Muscle of leg (tissue), 16 donors: ENCODE measurements at places on chromosomes 2 and 18. TPM values are rescaled to one million over a fixed set of nuclear protein-coding genes. Genes with fewer than 3 reads are reported as not detected.
A peak's percentile ranks its signal among the peaks of the same experiment; 100 is the strongest.

DNA sequence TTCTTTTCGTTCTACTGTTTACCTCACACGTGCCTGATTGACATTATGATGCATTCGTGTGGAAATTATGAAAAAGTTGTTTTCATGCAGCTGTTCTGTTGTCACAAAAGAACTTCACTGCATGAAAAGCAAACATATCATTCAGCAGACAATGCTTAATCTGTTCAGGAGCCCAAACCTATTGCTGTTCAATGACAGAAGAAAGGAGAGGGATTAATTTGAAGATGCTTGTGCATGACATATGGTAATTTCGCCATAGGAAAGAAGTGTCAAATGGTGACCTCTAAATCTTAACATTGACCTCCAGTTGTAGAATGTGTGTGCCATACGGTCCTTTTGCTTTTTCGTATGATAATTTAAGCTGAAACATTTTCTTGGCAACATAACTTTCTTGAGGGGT, 124.5 kb downstream of the WDR7 start:
- DNase-seq, result no peak

DNA sequence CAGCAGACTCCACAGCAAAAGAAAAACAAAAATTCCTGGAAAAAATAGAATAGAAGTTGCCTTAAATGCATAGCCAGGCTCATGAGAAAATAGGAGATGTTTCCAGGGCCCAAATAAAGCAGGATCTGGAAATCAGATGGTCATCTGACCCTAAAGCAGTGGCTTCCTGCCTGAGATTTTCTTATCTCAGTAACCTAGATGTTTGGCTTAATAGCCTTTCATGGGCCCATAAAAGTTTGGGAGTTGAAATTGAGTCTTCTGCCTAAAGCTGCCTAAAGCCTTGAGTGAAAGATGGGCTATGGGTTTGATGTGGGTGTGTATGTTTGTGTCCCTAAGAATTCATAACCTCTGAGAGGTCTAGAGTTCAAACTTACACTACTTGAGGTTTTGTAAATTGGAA, 149.1 kb downstream of the ANTXR1 start:
- no peak for DNase-seq

- DNase-seq, result peak; percentile 96
These were observed 3.9 kb upstream of the SPRED2 start for GRCh38 chr2:65436169-65436823.

GRCh38 chr2:232600053-232600773, 33.2 kb upstream of the EFHD1 start:
- DNase-seq, result peak; percentile 73

DNA sequence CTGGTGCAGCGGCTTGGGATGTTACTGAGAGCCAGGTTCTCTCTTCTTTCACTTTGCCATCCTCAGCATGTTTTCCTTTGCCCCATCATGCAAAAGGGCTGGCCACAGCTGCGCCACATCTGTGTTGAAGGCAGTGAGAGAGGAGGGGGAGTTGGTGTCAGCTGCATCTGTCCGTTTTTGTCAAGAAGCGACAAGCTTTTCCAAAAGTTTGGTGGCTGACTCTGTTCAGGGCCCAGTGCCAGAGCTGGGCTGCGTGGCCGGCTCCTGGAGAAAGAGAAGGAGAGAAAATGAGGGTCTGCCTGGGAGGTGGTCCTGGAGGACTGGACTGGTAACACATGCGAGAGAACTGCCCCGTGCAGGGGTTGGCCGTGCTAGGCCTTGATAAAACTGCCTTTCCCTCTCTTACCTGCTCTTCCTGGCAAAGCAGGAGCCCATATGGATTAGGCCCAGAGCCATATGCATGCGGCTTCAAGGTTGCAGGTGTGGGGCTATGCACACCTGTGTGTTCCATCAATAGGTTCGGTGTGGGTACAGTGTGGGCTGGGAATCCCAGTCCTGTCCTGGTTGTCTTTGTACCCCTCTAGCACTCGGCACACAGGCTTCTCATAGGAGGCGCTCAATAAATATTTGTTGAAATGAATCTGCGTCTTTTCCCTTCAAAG, 9.0 kb downstream of the RNF144A start:
- DNase-seq, result peak; percentile 84

DNA sequence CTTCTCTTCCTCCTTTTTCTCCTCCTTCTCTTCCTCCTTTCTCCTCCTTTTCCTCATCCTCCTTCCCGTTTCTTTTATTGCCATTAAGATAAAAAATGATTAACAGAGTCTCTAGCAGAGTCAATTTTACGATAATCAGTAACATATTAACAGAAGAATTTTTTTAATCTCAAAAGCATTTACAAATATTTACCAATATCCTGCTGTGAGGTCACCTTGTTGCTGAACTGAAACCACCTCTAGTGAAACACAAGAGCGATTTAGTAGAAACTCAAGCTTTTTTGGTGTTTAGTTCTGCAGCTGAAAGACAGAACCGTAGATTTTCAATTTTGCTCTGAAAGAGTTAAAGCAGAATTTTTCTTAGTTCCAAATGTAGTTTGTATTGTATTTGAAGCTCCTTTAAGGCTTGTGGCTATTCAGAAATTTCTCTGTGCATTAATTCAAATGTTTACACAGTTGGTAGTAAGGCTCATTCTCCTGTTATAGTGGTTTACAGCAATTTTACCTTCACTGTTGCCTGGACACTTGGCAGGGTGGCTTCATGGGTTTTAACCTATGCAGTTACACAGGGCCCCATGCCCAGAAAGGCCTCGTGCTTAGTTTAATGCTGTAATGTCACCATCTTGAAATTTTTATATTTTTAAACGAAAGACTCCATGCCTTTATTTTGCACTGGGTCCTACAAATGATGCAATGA, 1106.6 kb upstream of the FAM98A start:
- DNase-seq, result no peak

- DNase-seq, result no peak
These were observed 1922.3 kb upstream of the CELF4 start for GRCh38 chr18:39487932-39488331.

DNA sequence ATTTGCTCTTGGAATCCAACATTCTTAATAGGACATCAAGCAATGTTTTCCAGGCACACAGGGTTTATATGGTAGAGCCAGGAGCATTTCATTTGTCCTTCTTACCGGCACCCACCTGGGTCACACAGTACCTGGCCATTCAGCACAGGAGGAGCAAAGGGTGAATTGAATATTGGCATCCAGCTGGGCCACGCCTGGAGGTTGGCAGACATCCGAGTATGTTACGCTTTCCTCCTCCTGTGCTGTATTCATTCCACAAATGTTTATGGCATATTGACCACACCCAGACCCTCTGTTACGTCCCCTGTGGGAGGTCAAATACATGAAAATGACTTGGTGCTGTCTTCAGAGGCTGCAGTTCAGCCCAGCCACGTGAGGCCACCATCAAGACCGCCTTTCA, 206.2 kb downstream of the RTP5 start:
- no peak for DNase-seq

DNA sequence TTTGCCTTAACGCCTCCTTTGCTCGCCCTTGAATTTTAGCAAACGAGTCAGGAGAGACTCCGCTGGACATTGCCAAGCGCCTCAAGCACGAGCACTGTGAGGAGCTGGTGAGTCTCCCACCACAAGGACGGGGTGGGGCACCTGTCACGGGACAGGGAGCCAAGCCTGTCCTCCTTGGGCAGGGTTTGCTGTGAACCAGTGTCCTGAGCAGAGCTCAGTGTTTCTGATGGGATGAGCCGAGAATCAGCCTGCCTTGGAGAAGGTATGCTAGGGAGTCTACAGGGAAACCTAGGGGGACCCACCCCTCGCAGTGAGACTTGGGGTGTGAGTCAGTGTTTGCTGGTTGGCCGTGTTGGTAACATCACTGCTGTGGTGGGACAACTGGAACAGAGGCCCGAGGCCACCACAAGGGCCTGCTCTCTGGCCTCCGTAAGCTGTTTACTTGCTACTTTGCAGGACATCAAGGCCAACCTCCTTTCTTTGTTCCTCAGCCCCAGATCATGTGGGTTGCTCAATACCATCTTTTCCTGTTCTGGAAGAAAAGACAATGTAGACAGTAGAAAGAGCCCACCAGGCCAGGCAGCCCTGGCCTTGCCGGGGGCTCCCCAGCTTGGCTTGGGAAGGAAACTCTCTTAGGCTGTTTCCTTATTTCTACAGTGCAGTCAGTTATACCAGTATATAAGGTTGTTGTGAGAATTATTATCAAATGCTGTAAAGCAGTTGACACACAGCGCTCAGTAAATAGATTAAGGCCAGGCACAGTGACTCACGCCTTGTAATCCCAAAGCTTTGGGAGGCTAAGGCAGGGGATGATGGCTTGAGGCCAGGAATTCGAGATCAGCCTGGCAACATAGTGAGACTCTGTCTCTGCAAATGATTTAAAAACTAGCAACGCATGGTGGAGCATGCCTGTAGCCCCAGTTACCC, 42.4 kb downstream of the ITGB1BP1 start:
- DNase-seq, result peak; percentile 68

DNA sequence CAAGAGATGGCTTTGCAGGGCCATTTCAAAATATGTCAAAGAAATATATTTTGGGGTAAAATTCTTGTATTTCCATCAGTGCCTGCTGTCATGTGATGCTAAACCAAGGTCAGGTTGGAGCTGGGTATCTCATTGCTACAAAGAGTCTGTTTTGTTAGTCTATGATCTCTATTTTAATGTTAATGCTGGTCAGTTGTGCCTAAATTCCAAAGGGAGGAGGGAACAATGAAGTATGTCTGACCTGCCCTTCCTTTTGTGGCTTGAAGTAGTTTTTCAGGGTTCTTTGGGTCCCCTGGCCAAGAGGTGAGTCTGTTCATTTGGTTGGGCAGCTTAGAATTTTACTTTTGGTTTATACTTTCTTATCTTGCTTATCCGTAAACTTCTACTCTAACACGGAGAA, 61.6 kb upstream of the DYNAP start:
- no peak for DNase-seq

GRCh38 chr2:217413193-217413592, 553.3 kb upstream of the TNP1 start:
- no peak for DNase-seq

GRCh38 chr2:114862243-114862642, 419.8 kb downstream of the DPP10 start:
- DNase-seq, result no peak

DNA sequence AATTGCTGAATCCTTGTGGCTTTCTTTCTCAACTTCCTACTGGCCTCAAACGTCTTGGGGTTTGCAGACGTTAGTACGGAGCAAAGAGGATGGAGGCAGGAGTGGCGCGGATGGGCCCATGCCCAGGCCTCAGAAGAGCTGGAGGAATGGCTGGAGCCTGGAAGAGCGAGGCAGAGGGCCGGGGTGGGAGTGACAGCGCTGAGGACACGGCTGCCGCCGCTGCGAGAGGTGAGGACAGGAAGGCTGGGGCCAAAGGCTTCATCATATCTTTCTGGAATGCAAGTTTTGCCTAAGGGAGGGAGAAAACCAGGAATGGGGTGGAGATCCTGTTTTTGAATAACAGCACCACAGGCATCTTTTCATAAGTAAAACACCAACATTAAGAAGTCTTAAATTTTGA, 178.5 kb upstream of the SESTD1 start:
- no peak for DNase-seq

GRCh38 chr2:11805920-11806319, 59.5 kb downstream of the LPIN1 start:
- DNase-seq, result no peak

GRCh38 chr18:21191596-21192307, 50.3 kb upstream of the GREB1L start:
- peak; percentile 38 for DNase-seq

DNA sequence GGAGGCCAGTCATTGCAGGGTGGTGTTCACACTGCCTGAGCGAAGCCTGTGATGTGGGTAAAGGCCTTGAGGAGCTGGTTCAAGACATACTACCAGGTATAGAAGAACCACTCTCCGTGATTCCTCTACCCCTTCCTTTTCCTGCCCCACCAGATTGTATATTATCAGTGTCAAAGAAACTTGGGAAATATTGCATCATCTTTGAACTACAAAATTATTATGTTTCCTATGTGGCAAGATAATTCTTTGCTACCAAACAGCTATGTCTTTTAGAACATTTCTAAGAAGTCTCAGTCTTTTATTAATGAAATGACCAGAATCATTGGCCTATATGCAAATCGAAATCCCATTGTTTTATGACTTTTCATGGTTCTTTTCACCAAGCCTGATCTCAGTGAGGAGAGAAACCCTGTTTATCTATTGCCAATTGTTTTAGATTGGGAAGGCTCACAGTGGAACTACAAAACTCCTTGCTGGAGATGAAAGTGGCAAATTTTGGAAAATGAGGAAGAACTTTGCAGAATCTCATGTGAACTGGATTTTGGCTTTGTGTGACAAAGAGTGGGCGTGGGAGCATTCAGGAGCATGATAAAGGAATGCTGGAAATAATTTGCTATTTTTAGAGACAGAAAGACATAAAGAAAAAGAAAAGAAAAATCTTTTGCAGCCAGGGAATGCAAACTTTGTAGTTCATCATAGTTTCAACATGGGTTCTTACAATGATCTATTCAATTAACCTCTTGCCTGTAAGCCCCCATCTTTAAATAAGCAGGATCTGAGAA, 286.9 kb downstream of the INSIG2 start:
- DNase-seq, result peak; percentile 10

- peak; percentile 98 for DNase-seq
These were observed 66.1 kb downstream of the COLEC12 start for GRCh38 chr18:434410-434809.

GRCh38 chr2:122081751-122082150, 326.3 kb downstream of the TSN start:
- no peak for DNase-seq

DNA sequence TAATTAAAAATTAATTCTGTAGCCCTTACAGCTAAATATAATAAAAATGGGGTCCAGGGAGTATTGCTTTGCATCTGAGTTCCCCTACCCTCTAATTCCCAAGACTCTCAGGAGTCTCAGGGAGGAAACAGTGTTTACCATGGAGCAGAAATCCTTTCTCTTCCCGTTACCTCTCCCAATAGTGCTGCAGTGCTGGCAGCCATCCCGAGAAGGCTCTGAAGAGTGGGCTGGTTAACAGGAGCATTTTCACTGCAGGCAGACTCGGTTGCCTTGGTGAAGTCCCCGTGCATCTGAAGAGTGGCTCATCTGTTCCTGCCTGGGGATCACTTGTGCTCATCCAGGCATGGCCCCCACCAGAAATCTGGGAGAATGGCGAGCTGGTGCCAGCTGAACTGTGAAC, 41.8 kb upstream of the TMEM178A start:
- peak; percentile 82 for DNase-seq

The COL5A2 gene
- total RNA-seq, result 787 TPM

The KCNF1 gene
- total RNA-seq, result 2.0 TPM

The SERPINB12 gene
- 0.62 TPM for total RNA-seq

The CD8A gene
- total RNA-seq, result 0.09 TPM

The WDCP gene
- 11.3 TPM for total RNA-seq

The IL36B gene
- total RNA-seq, result not detected

The THOC1 gene
- 43.0 TPM for total RNA-seq

The CENPO gene
- 11.7 TPM for total RNA-seq
